ENCODE measurements at places on chromosomes 5 and 9. TPM values are rescaled to one million over a fixed set of nuclear protein-coding genes. Genes with fewer than 3 reads are reported as not detected.

GRCh38 chr5:109769597-109770291, 80.0 kb downstream of the MAN2A1 start:
- no peaks in the 10 kb centered on the region for H3K27me3 ChIP-seq
- H3K4me3 ChIP-seq, result no peak overlapping the region
- H3K27ac ChIP-seq, result no peak overlapping the region
- H3K36me3 ChIP-seq, result peaks cover 21% of the 10 kb centered on the region

DNA sequence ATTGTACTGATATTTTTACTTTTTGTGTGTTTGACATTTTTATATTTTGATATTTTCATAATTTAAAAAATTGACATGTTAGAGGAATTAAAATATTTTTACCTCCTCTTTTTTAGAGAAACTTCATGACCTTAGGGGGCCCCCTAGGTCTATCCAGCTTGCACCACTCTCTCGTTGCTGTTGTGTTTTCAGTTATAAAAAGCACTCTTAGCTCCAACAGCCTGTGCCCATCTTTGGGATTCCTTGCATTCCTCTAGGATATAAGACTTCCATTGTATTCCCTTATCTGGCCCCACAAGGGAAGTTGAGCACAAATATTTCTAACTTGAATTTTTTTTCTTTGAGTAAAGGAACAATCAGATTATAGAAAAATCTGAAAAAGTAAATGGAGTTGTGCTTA, 245.3 kb downstream of the SH3GL2 start:
- no peak for DNase-seq
- peaks cover 4% of the 10 kb centered on the region for H3K27me3 ChIP-seq
- no peaks in the 10 kb centered on the region for H3K4me1 ChIP-seq
- no peak overlapping the region for H3K27ac ChIP-seq

GRCh38 chr5:10233505-10233904, 16.2 kb downstream of the ATPSCKMT start:
- H3K36me3 ChIP-seq, result no peaks in the 10 kb centered on the region
- DNase-seq, result no peak
- H3K27me3 ChIP-seq, result no peaks in the 10 kb centered on the region
- no peak overlapping the region for H3K27ac ChIP-seq
- H3K4me1 ChIP-seq, result no peaks in the 10 kb centered on the region
- no peak overlapping the region for H3K4me3 ChIP-seq

DNA sequence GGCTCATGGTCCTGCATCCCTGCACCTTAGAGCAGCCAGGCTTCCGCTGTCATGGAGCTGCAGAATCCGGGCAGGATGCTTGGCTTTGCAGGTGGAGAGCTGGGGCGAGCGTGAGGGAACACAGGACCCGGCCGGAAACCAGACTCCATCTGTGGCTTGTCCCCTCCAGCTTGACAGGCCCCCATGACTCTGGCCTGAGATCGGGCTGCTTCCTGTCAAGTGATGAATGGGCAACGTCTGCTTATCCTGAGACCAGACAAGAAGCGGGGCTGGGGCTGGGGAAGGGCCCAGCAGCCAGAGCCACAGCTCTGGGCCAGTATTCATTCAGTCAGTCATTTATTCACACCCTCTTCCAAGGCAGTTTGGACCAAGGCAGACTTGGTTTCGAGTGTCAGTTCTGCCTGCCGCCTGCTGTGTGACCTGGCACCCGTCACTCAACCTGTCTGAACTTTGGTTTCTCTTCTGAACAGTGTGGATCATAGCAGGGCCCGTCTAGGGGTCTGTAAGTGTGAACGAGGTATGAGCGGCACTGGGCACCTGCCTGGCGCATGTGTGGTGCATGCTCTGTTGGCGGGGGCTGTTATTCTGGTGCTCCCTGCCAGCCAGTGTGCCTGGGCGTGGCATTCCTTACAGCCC, 37.5 kb downstream of the NEK6 start:
- no peak overlapping the region for H3K27ac ChIP-seq
- no peaks in the 10 kb centered on the region for H3K36me3 ChIP-seq
- H3K4me1 ChIP-seq, result peaks cover 81% of the 10 kb centered on the region
- no peak overlapping the region for H3K4me3 ChIP-seq
- DNase-seq, result no peak
- H3K27me3 ChIP-seq, result no peaks in the 10 kb centered on the region

DNA sequence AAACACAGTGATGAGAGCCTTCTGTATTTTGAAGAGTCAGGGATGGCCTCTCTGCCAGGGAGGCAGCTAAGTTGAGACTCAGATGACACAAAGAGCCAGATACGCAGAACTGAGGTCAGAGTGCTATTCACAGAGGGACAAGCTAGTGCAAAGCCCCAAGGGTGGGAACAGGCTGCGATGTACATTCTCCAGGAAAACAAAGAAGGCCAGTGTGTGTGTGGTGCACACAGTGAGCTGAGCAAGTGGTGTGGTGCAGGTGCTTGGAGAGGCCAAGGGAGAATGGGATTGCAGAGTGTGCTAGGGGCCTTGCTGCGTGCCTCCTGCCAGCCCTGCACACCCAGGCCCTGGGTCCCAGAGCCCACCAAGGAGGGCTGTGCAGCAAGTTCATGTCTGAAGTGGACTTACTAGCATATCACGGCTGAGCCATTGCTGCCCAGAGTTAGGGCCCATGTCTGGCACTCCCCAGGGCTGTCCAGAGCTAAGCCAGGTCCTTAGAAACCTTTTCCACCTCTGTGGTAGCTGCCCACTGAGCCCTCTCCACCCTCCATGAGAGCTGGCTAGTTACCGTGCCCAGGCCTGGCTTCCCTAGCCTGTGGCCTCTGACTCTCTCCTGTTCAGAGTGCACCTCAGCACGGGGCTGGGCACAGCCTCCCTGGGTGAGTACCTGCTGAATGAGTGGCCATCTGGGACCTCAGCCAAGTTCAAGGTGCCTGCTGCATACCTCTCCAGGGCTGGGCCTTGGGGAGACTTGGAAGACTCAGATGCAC, 9.3 kb downstream of the SLC25A48 start:
- H3K27ac ChIP-seq, result no peak overlapping the region
- no peaks in the 10 kb centered on the region for H3K4me1 ChIP-seq
- peaks cover 22% of the 10 kb centered on the region for H3K27me3 ChIP-seq
- DNase-seq, result no peak

The ADAMTSL2 gene
- not detected for polyA plus RNA-seq

The SPEF2 gene
- polyA plus RNA-seq, result not detected

The SYK gene
- polyA plus RNA-seq, result 251 TPM

All from naive B cell (primary cell).